ENCODE measurements at places on chromosomes 7 and 10.

DNA sequence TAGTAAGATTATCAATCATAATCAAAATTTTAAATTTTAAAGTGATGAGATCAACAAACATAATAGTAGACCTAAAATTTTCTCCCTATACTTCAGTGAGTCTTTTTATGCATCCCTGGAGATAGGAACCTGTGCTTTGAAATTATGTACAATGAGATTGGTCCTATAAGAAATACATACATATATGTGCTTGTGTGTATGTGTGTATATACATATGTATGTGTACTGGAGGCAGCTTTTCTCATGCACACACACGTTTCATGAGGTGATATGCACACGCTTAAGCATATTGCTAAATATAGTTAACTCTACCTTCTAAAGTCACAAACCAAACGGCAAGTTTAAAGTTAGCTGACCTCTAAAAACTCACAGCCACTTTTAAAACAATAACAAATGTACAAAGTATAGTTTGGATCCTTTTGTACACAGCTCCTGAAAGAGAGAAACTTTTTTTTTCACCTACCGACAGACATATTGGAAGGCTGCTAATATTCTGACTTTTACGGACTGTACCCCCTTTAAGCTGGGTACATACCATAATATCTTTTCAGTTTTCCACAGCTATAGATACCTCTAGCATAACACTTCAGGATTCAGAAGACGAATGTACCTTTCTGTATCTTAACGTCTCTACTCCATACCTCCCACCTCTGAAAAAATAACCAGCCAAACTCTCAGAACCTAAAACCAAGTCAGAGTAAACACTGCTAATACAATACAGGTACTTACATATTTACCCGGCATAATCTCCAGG lies 3.3 kb downstream of the ITGB1 start:
- no peak for DNase-seq

- no peak for DNase-seq
Observed at GRCh38 chr10:70512149-70512639, 33.6 kb downstream of the PALD1 start.

DNA sequence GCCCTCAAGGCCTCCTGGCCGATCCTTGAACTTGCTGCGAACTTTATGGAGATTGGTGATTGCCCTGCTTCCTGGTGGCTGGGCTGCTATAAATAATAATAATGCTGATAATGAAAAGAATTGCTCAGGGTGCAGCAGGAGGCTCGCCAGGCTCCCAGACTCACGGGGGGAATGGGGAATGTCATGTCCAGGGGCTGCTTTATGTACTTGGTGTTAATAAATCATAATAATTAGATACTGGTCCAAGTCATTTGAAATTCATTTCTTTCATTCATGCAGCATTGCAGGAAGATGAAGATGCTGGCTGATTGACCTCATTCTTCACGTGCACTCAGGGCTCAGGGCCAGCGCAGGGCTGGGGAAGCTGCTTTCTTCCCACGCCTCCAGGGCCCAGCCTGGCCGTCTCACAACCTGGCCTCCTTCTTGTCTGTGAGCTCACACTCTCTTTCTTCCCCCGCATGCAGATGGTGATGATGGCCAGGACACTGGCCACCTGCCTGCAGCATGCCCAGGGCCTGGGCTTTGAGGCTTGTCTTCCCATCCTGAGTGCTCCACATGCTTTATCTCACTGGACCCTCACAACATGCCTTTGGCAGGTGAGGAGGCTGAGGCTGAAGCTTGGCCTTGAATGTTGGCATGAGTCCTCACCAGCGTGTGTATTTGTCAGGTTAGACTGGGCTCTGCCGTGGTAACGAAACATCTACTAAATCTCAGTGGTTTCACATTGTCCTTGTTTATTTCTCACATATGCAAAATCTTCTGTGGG lies 138.4 kb upstream of the TNS3 start:
- DNase-seq = no peak

- DNase-seq = no peak
Observed at GRCh38 chr7:7688310-7688709, 30.1 kb downstream of the RPA3 start.

- DNase-seq = no peak
Observed at GRCh38 chr10:110837418-110838171, 34.1 kb upstream of the PDCD4 start.

- no peak for DNase-seq
Observed at GRCh38 chr7:22082553-22082885, 136.8 kb upstream of the CDCA7L start.

DNA sequence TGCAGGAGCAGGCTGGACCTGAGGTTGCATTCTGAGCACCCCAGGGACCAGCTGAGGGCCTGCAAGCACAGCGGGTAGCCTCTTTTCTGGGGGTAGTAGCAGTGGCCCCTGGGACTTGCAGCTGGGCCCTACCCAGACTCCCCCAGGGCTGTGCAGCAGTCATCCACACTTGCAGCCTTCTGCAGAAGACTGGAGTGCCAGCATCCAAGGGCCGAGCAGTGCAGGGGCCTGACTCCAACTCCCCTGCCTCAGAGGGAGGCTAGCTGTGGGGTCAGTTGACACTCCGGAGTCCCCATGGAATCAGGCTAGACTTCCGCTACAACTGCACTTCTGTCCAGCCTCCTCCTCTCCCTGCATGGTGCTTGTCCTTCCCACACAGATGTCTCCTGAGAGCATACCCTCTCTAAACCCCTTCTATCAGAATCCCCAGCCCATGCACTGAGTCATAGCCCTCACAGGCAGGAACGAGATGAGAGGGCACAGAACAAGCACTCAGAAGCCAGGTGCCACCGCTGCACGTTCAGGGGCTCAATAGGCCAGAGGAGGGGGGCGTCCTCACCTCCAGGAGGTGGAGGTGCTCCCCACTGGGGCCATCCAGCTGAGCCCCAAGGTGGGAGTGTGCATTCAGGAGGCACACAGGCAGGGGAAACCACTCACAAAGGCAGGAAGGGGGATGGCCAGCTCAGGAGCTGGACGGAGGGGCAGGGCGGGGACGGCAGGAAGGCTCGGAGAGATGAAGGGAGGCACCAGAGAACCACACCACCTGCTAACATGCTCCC lies 7.5 kb downstream of the RASGEF1A start:
- DNase-seq = no peak

DNA sequence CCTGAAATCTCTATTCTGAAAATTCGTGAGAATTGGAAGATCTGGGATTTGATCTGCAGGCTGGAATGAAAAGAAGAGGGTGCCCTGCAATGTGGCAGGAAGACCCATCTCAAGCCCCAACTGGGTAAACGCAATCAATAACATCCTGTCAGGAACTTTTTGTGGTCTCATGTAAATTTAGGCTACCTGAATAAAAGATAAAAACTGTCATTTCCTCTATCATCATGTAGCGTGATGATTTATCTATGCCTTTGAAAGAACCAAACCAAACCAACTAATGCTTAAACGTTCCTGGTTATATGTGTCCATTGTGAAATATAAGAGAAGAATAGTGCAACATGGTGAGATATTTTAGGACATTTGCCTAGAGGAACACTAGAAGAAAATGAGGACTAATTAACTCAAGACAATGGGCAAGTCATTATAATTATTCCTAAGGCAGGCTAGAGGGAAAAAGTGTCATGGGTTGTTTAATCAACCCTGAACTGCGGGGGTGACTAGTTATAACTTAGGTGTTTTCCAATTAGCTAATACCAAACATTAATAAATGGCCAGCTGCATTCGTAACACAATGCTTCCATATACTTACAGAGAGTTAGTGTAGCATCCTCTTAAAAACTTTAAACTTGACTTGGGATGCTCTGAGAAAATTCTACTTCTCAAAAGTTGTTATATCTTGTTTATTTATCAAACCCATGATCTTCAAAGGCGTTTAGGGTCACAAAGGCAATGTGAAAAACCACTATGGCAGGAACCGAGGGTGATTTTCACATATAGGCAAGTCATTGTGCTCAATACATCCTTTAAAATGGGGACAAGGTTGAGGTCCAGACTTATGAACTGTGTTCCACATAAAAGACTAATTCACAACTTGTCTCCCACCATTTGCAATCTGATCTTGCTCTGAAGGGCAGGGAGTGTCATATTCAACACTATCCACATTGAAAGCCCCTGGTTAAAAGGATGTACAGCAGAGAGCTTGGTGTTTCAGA lies 48.6 kb upstream of the ADO start:
- no peak for DNase-seq

DNA sequence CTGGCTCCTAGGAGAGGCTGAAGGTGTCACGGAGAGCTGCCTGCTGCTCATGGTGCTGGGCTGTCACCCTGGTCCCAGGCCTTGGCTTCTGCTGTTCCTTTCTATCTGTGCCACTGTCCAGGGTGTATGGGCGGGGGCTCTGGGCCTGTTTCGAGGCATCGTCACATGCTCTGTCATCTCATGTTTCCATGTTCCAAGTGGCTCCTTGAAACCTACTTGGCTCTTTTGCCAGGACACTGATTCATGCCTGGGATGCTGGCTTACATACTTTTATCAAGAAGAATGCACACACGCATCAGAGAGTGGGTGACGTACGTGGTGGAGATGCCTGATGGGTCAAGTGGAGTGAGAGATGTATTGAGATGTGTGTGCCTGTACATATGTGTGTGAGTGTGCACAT lies 50.9 kb downstream of the ADCY1 start:
- no peak for DNase-seq

- DNase-seq = no peak
Observed at GRCh38 chr10:126933116-126933515, 27.9 kb downstream of the DOCK1 start.

GRCh38 chr7:121105262-121105661 lies 116.8 kb downstream of the CPED1 start:
- DNase-seq = no peak
